Activated CD4-positive, alpha-beta T cell treated with anti-CD3 and anti-CD28 coated beads, Interleukin-2, amount 50 U/mL, for 48 hours (primary cell): ENCODE measurements at places on chromosomes 2 and 18.
A peak's percentile ranks its signal among the peaks of the same experiment; 100 is the strongest.

DNA sequence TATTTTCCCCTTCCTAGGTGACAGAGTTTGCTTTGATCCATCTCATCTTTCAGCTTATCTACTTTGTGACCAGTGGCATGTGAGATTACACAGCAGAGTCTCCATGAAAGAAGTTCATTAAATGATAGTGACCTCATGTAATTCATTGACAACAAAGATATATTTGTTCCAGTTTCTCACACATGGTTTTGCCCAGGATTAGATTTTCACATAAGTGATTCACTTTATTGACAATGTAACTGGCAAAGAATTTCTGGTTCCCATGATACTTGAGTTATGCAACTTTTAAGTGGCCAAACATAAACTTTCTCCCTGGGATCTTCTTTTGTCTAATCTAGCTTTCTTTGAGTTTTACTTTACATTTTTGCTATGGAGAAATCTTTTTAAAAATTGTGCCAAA lies 50.0 kb downstream of the MC4R start:
- no peak for DNase-seq

GRCh38 chr2:134021830-134022524 lies 231.9 kb upstream of the MGAT5 start:
- DNase-seq: no peak

- no peak for DNase-seq
Observed at GRCh38 chr2:183991968-183992367, 606.4 kb upstream of the ZNF804A start.

DNA sequence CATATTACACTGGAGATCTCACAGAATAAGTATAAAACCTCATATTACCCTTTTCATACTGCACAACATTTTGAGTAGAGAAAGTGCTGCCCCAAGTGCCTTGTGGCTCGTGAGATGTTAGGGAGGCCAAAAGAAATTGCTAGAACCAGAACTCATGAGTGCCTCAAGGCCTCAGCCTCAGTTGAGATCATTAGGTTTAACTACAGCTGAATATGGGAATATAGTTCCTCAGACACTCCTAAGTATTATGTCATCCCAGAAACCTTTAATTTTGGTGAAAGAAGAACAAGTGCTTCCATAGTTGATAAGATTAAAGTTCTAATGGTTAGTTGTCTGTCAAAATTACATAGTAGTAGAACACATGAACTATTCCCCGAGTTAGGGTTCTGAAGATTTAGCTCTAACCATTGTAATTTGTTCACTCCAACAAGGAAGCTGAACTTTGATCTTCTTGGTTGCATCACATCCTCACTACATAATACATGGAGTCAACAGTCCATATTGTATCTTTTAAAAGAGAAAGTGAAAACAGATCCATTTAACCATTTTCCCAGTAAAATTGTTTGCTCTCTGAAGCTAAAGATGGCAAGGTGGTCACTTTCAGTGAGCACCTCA lies 9.6 kb upstream of the AQP4 start:
- DNase-seq: no peak

- peak; percentile 38 for DNase-seq
Observed at GRCh38 chr2:241617431-241618154, 19.4 kb downstream of the THAP4 start.

DNA sequence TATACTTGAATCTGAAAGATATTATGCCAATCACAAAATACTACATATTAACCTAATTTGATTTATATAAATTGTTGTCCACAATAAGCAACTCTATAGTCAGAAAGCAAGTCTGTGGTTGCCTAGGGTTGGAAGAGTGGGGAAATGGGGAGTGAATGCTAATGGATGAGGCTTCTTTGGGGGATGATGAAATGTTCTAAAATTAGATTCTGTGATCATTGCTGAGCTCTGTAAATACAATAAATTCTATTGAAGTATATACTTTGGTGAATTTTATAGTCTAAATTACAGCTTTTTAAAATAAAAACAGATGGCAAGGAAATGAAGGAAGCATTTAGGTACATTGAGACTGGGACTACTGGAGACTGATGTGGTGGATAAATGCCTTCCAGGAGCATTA lies 275.5 kb downstream of the MBD2 start:
- DNase-seq: no peak
